ENCODE measurements at places on chromosomes 2 and 18. TPM values are rescaled to one million over a fixed set of nuclear protein-coding genes. Genes with fewer than 3 reads are reported as not detected.

The ANKRD62 gene
- not detected for polyA plus RNA-seq

GRCh38 chr2:112724591-112725525 is 4.0 kb downstream of the NT5DC4 start:
- peak; percentile 39 for DNase-seq

DNA sequence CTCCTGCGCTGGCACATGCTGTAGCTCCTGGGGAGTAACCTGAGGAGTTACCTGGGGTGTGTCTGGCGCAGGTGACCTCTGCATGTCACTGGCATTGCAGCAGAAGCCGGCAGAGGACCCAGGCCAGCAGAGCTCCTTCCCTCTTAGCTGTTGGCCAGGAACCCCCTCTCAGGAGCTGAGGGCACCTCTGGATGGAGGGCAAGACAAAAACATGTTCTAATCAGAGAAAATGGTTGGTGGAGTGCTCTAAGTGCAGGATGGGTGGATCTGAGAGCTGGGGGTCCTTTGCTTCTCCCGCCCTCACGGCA is 44.9 kb upstream of the SNTG2 start:
- DNase-seq = no peak

DNA sequence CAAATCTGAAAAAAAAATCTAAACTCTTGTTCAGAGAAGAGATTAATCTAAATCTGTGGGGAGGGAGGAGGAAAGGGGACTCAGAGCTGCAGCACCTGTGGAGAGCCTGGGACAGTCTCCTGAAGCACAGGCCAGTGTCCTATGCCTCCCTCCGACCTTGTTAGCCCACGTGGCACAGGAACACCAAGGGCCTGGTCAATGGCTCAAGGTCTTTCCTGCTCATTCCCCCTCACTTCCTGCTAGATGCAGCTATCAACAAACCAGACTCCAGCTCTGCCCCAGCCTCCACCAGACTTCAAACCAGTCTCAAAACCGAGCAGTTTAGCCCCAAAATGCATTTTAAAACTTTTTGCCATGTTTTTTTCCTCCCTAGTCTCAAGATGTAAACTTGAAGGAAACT is 20.1 kb upstream of the SULT1C3 start:
- DNase-seq = no peak

- no peak for DNase-seq
Observed at GRCh38 chr2:95047629-95048510, 22.4 kb downstream of the MAL start.

Data from hepatocyte (in vitro differentiated cells).